DND-41 (cell line): ENCODE measurements at places on chromosomes 5 and 9.

DNA sequence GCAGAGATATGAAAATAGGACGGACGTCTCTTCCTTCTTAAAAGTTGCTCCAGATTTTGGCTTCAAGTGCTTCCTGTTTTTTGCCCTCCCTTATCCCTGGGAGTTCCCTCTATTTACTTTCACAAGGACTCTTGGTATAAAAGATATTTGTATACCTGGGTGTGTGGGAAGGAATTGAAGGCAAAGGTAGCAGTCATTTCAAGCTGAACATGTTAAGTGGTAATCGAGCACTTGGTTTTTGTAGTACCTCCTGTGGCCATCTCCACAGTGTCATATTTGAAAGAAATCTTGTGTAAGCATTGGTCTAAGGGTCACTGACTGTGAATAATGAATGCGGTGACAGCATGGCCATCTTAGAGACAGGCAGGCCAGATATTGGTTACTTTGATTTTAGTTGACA is 593.6 kb downstream of the MTRR start:
- no peak for DNase-seq

DNA sequence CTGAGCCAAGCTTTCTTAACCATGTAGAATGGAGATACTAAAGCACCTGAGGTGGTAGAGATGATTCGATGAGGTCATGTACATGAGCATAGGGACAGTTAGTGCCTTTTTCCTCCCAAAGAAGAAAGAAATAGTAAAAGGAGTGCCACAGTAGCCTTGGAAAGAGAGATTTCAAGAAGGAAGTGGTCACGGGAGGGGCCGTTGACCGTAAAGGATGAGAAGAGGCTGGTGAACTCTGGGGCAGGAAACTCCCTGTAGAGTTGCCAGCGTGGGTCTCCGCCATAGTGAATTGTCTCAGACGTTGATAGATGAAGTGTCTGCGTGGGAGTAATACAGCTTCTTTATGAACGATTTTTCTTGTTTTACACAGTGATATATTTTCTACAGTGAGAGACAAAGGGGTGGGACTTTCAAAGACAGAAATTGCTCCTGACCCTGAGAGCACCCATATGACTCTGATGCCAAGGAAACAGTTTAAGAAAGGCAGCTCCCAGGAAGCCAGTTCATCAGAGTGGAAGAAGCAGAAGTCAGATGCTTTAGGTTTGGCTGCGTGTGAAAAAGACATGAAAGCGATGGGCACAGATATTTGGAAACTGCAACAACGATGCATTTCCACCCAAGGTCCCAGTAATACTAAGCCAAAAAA is 41.3 kb downstream of the UGCG start:
- DNase-seq: no peak

- peak; percentile 40 for DNase-seq
Measured at GRCh38 chr5:137320056-137321045, 178.8 kb downstream of the SPOCK1 start.

- no peak for DNase-seq
Measured at GRCh38 chr9:14209399-14210345, 104.3 kb downstream of the NFIB start.

GRCh38 chr5:79886456-79886855 is 104.6 kb downstream of the MTX3 start:
- no peak for DNase-seq

DNA sequence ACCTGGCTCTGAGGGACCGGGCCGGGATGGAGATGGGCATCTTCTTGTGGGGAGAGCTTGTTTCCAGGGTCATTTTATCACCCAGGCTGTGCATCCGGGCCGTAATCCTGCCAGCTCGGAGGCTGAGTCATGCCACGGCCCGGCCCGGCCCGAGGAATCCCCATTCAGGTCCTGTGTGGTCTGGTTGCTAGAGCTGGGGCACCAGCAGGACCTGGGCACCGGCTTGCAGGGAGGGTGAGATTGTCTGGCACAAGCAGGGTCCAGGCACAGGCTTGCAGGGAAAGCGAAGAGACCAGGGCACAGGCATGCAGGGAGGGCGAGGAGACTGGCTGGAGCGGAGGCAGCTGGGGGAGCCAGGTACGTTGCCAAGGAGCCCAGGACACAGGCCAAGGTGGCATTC is 106.8 kb downstream of the RXRA start:
- DNase-seq: no peak

DNA sequence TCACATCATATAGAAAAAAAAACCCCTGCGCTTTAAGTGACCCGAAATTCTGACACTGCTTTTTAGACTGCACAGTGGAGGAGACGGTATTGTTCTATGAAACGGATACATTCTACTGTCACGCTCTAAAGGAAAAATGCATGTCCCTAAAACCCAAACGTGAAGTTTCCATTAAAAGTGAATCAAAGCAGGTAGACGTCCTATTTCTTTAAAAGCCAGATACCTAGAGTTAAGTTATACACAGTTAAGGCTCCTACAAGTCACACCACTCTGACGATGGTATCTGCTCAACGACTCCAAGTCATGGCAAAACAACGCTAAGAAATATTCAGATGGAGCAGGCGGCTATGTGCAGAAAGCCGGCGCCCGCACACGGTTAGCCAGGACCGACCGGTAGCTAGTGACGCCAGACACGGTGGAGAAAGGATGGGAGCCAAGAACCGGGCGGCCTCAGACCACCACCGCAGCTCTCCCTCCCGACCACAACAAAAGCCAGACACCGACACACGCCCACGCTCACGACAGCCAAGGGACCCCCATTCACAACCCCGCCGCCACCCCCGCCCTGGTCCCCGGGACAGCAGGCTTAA is 734 bp downstream of the SKP1 start:
- no peak for DNase-seq

DNA sequence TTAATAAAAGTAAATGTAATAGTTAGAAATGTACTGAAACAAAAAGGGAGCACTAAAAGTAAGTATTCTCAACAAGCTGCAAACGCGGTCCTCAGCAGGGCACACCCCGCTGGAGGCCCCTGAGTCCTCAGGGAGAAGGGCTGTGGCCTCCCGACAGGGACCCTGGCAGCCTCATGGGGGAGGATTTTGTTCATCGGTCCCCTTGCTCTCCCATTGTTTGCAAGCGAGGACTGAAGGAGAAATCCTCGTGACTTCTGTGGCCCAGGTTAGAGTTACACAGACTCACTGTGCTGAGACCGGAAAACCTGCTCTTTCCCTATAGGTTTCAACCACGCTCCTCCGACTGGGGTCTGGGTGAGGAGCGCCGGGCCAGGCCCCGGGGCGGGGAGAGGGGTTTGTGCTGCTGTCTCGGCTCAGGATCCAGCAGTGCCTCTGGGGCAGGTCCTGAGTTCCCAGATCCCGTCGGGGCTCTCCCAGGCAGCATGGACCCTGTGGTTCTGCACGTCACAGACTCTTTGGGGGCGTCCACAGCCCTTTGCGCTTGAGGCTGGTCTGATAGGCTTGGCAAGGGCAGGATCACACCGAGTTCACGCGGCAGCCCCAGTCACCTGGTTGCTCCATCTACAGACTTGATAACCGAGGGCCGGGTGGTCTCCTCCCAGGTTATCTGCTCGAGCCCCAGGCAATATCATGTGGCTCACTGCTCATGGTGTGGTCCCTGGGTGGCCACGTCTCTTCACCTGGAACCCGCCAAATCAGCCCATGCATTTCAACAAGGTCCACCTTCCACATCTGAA is 38.8 kb downstream of the MRPL36 start:
- DNase-seq: no peak

DNA sequence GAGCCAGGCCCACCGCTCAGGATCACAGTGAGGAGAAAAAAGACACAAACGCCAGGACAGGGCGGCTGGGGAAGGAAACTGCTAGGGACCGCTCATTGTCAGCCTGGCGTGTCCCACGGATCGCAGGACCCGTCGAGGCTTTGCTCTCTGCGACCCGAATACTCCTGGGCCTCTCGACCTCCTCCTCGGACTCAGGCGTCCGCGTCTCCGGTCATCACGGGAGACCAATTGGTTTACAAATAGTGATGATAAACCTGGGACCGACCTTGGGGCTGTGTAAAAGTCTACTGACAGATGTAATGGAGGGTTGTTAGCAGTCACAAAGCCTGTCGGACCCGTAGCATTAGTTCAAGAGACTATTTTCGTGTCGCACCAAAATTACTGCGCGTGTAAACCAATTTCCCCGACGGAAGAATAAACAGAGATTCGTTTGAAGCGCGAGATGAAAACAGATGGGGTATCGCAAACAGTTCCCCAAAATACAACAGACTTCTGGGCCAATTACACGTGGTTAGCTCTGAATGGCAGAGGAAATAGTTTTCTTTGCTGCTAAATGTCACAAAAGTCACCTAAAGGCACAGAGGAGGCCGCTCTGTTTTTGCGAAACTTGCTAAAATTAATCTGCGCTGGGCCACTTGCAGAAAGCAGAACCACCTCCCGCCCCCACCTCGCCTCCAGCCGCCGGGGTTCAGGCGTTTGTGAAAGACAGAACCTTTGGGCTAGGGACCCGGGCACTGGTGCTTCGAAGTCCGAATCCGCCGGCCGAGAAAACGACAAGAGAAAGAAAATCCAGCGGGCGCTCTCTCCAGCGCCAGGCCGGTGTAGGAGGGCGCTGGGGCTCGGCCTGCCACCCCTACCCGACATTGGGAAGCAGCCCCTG is 67.6 kb downstream of the FOXD1 start:
- no peak for DNase-seq

DNA sequence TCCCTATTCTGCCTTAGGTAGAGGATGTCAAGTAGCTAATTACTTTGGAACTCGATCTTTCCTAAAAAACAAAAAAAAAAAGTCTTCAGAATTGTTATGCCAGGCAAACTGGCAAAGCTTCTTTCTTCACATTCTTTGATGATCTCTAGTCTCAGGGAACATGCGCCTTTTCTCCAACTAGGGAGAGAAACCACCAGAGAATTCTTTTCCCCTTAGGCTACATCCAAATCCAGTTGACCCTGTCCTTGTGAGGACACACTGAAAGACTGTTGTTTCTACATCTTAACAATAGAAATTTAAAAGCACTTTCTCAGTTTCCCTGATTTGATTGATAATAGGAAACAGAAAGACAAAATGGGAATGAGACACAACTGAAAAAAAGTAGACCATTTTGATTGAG is 94.7 kb upstream of the ITGA2 start:
- no peak for DNase-seq

DNA sequence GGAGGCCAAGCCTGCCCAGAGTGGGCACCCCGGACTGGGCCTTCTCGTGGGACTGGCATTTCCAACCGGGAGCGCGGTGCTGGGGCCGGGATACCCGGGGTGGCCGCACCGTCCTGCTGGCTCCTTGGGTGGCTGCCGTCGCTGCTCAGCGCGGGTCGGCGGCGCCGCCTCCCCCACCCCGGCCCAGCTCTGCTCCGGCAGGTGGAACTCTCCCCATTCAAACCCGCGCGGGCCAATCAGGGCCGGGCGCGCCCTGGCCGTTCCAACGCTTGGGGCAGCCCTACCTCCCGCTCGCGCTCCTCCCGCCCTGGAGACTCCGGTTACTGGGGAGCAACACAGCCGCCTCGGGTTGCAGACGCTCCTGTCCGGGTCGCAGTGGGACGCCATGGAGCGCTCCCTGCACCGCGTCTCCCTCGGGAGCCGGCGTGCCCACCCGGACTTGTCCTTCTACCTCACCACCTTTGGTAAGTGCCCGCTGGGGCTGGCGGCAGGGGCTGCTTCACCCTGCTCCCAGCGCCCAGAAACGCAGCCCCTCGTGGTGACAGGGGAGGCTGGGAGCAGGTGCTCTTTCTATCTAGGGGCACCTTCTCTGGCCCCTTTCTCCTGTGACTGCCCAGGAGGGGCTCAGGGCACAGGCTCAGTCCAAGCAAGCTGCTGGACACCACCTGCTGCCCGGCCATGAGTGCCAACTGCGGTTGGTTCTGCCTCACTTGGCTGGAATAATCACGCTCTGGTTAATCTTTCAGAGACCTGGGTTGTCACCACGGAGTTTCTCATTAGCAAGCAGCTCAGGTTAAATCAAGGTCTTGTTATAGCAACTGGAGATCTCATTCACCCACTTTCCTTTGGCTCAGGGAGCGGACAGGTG is at the start of gene RGS3:
Gene RGS3 (plus strand): TSS at position 310 of the 868 bp plus-strand sequence. CDS start 76 bp downstream, at position 386.
- DNase-seq: no peak

DNA sequence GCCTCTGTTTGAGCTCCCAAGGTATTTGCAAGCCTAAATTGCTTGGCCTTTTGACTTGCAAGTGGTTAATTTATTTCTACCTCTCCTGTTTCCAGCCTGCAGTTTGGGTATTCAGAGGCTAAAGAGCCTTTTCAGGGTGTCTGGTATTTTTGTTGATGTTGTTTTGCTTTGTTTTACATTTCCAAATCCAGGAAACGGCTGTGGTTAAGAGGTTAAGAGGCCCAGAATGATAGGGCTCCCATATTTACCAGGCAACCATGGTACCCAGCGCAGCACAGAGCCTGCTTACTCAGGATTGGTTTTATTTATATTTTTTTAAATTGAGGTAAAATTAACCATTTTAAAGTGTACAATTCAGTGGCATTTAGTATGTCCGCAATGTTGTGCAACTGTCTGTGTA is 92.1 kb downstream of the PDZD2 start:
- DNase-seq: no peak

DNA sequence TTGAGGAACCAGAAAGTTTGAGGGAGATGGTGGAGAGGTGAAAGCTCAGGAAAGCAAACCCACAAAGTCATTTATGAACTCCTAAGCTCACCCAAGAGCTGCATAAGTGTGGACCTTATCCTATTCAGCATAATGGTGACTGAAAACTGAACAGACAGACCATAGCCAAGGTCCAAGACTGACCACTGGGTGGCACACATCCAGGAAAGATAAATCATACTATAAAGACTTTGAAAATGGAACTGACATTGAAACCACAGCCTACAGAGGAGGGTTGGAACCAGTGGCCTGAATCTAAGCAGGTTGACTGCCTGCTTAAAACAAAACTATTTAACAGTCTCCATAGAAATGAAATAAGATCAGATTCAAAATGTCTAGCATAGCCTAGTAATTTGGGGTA is 121.0 kb upstream of the RGS7BP start:
- DNase-seq: no peak

- DNase-seq: no peak
Measured at GRCh38 chr5:3139499-3139931, 388.0 kb upstream of the IRX2 start.

- no peak for DNase-seq
Measured at GRCh38 chr9:122261469-122261881, 3.2 kb downstream of the RBM18 start.

- DNase-seq: no peak
Measured at GRCh38 chr9:126704157-126704891, 90.6 kb downstream of the LMX1B start.

GRCh38 chr9:102840335-102840734 is 154.8 kb upstream of the CYLC2 start:
- DNase-seq: no peak
